ENCODE measurements at places on chromosomes 16 and 17.

DNA sequence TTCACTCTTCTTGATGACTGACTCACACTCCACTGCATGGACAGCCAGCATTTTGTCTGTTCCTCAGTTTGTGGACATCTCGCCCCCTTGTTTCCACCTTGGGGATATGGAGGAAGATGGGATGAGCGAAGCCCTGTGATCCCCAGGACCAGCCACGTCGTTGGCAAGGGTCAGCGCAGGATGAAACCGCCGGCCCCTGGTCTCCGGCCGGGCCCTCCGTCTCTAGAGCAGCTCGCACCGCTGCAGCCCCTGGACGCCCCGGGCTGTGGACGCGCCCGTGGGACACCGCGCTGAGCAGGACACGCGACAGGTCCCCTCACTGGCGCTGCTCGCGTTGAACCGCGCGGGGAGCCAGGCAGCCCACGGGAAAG lies 604 bp upstream of the ZC3H18 start:
- no peak for DNase-seq

GRCh38 chr17:74860229-74860871 lies 665 bp upstream of the GRIN2C start:
- no peak for DNase-seq

DNA sequence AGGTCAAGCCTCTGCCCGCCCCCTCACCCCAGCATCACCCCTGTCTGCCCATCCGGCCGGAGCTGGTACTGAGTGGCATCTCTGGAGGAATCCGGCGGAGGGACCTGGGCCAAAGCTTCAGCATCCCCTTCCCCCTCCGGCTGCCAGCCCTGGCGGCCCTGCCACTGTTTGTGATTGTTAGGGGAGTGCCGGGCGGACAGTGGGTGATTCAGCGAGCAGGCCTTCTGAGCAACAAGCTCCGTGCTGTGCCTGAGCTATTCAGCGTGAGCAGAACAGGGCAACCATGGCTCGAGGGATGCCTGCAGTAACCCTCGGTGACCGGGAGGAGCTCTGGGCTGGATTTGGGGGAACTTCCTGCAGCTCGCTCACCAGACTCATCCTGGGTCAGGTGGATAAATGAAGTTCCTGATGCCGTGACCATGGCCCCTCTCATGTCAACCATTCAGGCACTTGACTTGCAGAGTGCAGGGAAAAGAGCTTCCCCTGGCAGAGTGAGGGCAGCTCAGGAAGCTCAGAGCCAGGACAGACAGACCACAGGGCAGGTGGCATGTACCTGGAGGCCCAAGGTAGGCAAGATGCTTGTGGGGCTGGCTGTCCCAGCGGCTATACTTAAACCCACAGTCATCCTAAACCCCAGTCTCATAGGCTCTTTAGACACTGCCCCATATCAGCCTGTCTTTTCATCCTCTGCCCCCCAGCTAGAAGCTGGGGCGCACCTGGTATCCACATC lies 24.3 kb upstream of the MLKL start:
- peak; percentile 76 for DNase-seq

DNA sequence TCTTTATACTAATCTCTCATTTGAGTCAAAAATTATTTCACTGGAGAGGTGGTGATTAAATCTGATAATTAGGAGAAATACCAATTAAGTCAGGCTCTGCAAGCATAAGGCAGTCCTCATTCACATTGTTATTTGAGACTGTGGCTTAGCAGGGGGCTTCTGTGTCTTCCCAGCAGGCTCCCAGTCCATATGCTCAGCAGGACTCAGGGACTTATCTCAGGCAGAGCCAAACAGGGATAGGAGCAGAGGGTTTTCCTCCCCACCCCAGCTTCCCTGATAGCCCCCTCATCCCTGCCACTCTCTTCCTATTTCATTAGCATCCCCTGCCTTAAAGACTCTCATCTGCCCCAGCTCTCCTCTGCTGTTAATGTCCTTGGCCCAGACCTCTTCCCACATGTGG lies 104.3 kb upstream of the DNAH9 start:
- DNase-seq: no peak

DNA sequence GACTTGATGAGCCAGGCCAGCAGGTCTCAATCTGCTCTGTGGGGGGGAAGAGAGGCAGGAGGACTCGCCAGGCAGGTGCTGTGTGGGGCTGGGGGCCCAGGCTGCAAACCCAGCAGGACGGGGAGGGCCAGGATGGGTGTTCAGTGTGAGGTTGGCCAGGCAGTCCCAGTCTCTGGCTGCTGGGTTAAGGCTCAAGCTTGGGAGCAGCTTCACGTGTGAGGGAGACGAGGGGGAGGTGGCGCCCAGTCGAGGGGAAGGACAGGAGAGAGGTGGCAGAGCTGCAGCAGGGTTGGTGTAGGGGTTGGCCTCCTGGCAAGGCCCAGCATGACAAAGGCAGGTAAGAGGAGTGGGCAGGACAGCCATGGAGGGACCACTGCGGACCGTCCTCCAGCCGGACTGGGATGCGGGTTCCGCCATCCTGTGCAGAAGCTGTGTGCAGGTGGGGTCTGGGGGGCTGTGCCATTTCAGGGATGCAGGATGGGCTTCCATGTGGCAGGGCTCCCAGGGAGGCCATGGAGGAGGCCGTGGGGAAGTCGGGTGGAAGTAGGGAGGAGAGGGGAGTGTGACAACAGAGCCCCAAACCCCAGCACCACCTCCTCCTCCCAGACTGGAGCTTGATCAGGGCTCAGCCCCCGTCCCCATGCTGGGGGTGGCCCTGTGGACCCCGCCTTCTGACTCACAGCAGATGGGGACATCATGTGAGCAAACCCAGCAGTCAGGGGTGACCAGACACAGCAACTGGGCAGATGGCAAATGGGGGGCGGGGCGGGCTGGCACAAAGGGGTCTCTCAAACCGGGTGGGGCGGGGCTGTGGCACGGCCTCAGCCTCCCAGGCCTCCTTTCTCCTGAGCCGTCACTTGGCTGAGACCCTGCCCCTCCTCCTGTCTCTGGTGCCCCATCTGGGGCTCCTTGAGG lies 2.8 kb downstream of the ADGRG1 start:
- DNase-seq: no peak

- no peak for DNase-seq
Measured at GRCh38 chr17:39774047-39774446, 36.3 kb downstream of the GRB7 start.

DNA sequence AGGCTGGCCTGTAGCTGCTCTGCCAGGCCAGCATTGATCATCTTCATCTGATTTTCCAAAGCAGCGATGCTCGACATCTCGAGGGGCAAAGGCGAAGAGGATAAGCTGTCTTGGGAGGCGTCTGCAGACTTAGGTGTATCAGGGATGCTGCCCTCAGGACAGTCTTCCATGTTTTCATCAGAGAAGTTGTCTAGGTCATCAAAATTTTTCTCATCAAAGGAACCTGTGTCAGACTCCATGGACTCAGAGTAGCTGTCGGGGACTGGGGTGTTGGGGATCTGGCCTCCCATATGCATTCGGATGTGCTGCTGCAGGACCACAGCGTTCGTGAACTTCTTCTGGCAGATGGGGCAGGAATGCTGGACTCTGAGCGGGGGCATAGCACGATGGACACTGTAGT lies 11.5 kb downstream of the SALL1 start:
- no peak for DNase-seq

GRCh38 chr17:57902800-57903759 lies 52.1 kb downstream of the CUEDC1 start:
- DNase-seq: peak; percentile 87

DNA sequence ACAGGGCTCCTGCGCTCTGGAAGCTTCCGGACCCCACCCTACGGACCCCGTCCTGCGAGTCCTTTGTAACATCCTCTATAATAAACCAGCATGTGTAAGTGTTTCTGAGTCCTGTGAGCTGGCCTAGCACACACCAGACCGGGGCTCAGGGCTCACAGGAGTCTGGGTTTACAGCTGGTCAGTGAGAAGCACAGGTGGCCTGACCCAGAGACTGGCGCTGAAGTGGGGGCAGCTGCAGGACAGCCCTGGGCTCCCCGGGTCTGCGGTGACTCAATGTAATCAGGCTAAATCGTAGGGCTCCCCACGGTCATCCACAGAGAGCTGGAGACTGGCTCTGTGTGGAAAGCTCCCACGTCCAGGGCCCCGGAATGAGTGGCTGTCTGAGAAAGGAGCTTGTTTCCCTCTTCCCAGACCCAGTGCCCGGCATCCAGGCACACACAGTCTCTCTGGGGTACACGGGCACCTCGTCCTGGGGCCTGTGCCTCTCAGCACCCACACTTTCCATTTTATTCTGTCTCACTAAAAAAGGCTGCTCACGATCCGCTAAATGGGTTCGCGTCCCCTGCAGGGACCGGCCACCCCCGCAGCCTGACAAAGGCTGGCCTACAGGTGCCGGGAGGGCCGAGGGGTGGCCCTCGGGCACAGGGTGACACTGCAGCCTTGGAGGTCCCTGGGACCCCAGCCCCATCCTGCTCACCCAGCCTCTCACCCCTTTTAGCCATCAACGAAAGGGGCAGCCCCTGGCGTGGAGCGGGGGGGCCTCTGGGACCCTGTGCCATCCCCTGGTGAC lies 18.9 kb upstream of the CBFA2T3 start:
- no peak for DNase-seq

DNA sequence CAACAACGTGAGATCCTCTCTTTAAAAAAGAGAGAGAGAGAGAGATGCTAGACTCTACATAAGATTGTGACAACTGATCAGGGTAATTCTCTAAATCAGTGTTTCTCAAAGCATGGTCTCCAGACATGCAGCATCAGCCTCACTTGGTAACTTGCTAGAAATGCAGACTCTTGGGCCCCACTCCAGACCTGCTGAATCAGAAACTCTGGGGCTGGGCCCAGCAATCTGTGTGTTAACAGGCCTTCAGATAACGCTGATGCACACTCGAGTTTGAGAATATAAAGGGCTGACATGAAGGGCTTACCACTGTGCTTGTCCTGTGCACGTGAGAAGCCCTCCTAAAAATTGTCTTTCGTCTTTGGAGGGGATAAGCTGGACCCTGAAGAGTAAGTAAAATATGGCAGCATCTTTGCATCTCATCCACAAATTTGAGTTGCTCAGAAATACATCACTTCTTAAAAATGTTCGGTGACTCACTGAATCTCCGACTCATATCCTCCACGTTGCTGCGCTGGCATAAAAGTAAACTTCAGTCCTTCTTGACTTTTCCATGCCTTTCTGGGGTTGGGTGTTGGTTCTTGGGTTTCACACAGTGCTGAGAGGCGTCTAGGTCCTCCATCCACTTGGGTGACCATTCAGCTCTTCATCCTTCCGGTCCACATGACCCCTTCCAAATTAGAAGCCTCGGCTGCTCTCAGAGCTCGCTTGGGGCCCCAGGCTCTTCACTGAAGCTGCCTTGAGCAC lies 26.1 kb upstream of the KDM8 start:
- DNase-seq: peak; percentile 85

- peak; percentile 63 for DNase-seq
Measured at GRCh38 chr17:69828087-69828486, 246.9 kb upstream of the KCNJ16 start.

Measured in EH (cell line).